ENCODE measurements at places on chromosomes 4 and X.

DNA sequence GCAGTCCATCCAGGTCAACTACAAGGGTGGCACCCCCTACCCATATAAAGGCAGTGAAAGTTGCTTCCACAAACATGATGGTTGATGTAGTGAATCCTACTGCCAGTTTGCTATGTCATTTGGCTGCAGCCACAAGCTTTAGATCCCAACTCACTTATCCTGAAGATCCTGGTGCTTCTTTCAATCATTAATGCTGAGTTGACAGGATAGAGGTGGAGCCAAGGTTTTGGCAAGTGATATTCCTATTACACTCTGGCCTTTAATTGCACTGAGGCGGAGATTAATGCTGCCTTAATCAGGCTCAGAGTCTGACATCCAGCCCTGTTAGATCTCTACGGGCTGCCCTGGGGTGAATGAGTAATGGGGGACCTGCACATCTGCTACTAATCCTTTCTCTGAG is 542.4 kb upstream of the ARX start:
- no peak for DNase-seq

DNA sequence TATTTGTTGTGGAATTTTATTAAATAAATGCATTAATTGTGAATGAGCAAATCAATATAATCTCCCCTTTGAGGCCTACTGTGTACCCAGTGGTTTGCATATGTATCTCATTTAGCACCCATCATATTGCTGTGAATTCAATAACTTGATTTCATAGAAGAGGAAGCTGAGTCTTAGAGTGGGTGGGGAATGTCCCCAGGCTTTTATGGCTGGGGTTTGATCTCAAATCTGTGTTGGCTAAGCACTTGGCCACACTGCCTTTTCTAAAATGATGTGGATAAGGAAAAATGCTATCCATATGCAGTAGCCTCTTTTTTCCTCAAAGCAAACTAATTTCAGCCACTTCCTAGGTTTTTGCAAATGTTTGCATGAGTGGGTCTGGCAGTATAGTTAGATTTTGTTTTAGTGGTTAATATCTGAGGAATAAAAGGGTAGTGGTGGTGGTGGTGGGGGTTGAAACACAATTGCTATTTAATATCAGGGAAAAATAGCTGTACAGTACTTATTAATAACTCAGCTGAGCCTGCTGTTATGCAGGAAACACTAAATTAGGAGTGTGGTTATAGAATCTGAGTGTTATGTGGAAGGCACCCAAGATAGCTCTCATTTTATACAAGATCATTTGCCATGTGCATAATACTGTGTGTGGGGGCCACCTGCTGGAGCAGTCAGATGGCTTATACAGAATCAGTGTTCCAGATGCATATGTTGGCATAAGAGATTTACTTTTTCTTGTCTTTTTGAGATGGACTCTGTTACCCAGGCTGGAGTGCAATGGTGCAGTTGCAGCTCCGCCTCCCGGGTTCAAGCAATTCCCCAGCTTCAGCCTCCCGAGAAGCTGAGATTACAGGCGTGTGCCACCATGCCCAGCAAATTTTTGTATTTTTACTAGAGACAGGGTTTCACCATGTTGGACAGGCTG is 108.0 kb downstream of the TMEM131L start:
- DNase-seq, result peak; percentile 20

DNA sequence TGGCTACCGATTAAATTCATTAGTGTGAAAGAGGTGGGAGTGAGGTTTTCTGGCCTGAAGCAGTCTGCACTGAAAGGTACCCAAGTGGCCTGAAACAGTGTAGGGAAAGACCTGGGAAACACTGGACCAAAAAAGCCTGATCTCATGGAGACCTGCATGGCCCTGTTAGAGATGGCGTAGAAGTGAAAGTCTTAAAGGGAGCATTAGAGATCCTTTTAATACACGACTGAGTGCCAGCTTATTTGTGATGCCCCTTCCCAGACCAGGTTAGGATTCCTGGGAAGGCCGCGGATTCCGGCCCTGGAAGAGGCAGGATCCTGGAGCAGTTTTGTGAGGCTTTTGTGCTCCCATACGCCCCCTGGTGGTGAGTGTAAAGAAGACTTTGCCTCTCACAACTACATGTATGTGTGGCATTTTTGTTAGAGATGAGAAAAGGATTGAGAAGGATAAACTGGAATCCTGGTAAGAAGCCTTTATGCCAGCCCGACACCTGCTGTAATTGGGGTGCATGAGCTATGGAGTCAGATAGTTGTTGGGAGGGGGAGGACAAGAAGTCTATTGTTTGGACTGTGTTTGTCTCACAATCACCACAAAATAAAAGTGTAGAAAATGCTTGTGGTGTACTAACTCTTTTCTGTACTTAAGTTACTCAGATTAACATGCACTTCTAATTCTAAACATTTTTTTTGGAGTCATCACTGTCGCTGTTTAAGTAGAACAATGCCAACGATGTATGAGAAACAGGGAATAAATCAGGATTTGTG is 54.0 kb downstream of the JADE1 start:
- DNase-seq, result peak; percentile 23

DNA sequence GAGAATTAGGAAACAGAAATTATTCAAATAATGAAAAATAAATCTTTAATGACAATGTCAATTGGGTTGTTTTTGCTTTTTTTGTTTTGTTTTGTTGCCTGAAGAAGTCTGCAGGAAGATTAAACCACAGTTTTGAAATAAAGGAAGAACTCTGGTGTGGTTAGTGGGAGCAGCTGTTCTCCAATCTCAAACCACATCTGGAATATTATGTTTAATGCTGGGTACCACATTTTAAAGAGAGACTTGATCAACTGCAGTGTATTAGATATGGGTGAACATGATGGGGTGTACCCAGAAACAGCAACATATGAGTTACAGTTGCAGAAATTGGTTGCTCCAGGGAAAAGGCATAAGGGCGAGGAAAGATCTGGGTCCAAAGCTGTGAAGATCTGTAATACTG is 171.2 kb upstream of the RPL34 start:
- no peak for DNase-seq

DNA sequence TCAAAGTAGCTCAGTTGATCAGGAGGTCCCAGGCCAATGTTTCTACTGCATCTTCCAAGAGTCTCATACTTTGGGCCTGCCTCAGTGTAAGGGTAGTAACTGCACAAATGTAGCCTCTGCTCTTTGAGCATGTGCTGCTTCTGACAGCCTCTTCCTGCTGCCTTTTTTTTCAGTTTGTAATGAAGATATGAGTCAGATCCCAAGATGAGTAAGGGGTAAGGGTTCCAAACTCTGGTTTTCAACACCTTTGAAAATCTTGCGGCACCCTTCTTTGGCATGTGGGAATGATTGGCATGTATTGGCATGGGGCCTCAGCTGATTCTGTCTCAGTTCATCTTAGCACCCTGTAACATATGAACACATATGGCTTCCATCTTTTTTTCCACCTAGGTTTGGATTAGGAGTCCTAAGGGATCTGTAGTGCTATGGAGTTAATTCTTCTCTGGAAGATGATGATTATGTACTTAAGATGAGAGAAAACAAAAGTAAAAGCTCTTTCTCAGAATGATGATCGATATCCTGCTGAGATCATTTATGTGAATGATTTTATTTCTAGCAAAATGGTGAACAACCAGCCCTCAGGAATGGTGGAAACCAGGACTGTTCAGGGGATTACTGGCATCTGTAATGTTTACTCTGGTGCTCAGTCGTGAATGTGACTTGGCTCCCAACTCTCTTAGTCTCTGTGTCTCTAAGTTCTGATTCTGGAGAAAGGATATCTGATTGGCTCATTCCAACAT is 118.7 kb upstream of the PRPS2 start:
- no peak for DNase-seq

GRCh38 chr4:19494961-19495360 is 756.7 kb upstream of the SLIT2 start:
- no peak for DNase-seq

DNA sequence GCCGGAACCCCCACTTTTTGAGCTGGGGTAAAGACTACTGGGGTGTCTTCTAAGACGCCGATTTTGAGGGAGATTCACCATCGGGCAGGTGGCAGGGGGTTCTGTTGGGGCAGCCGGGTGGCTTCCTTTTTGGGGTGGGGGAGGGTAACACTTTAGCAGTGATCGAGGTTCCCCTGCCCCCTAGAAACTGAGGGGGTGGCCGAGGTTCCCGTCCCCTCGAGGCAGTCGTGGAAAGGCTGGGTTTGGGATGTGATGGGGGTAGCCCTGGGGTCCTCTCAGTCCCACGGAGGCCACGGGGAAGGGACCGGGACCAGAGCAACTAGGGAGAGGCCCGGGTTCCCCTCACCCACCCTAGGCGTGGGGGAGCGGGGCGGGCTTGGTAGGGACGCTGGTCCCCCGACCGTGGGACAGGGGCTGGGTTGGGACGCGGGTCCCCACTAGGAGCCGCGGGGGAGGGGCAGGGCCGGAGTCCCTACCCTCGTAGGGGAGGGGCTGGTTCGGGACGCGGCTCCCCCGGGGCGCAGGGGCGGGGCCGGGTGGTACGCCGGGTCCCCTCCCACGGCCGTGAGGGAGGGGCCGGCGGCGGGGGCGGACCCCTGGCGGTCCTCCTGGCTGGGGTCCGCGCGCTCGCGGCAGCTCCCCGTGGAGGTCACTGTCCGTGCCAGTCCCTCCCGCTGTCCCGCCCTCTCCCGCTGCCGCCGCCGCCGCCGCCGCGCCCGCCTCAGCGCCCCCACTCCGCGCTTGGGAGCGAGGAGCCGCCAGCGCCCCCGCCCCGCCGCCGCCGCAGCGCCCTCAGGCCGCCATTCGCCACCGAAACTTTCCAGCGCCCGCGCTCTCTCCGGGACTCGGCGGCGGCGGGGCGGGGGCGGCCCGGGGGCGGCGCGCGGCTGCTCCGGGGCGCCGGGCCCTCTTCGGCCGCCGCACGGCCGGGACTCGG is at the start of gene TBL1X:
Gene TBL1X (plus strand): TSS at position 624 of the 937 bp plus-strand sequence. CDS start 188,529 bp downstream, outside the sequence.
- DNase-seq, result no peak

DNA sequence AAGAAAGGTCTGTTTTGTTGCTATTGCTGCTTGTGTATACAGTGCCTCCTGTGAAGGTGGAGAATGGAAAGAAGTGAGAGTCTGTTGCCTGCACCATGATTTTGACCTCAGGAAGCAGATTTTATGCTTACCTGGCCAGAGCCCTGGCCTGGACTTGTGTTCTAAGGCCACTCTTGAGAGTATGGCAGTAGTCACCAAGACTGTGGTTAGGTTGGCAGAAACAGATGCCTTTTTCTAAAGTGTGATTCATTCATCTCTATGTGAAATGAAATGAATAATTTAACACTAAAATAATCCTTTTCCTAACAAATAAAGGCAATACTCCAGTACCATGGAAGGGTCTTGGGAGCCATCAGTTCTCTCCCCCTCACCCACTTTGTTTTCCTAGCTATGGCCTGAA is 161.8 kb downstream of the DCLK2 start:
- DNase-seq, result no peak

- DNase-seq, result no peak
Observed at GRCh38 chr4:77082886-77083608, 7.3 kb upstream of the CCNI start.

- DNase-seq, result no peak
Observed at GRCh38 chr4:183920512-183920911, 15.4 kb downstream of the STOX2 start.

DNA sequence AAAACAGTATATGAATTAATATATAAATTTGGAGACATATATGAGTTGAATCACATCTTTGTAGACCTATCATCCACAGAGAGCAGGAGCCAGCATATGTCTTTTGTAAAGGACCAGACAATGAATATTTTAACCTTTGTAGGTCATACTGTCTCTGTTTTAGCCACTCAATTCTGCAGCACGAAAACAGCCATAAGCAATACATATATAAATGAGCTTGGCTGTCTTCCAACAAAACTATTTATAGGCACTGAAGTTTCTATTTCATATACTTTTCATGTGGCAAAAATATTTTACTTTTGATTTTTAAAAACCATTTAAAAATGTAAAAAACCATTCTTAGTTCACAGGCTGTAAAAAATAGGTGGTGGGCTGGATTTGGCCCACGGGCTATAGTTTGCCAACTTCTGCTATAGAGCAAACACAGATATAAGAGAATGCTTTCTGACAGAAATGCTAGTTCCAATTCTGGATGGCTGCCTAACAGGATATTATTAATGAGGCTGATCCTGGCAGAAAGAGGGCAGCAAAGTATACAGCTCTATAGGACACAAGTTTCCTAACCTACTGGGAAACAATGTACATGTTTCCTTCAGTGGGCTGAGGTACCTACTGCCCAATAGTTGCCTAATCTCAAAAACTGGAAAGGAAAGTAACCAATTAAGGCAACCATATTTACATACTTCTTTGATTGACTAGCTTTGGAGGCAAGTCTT is 58.1 kb upstream of the UCP1 start:
- no peak for DNase-seq

DNA sequence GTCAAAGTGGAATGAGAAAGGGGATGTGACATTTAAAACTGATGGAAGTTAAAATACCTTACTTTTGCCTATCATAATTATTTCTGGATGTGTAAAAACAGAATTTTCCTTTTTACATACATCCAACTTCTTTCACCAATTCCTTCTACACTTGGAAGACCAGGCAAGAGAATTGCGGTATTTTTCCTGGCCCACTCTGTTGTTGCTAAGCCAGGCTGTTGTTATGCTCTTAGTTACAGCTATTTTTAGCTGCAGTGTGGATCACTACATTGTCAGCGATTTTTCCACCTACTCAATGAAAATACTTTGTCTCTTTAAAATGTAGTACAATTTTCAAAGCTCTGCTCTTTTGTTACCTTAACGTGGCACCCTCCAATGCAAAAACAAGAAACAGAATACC is 43.4 kb downstream of the NKX6-1 start:
- DNase-seq, result no peak

GRCh38 chrX:24184018-24184417 is 34.5 kb downstream of the ZFX start:
- DNase-seq, result no peak

DNA sequence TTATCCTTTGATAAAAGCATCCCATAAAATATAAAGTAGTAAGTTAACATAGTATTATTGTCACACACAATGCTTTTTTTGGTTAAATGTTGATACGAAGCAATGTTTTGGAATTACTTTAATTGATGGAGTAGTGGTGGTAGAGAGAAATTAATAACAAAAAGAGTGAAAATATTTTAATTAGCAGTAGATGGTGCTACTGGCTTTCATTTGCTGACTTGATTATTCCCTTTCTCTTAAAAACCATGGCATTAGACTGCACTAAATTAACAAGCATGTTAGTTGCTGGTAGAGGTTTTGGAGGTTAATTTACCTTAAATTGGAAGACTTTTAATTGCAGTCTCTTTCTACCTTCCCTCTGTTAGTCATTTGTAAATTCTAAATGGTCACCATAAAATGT is 8.9 kb upstream of the DCK start:
- DNase-seq, result no peak
